ENCODE measurements at places on chromosomes 5 and 9. TPM values are rescaled to one million over a fixed set of nuclear protein-coding genes. Genes with fewer than 3 reads are reported as not detected.

DNA sequence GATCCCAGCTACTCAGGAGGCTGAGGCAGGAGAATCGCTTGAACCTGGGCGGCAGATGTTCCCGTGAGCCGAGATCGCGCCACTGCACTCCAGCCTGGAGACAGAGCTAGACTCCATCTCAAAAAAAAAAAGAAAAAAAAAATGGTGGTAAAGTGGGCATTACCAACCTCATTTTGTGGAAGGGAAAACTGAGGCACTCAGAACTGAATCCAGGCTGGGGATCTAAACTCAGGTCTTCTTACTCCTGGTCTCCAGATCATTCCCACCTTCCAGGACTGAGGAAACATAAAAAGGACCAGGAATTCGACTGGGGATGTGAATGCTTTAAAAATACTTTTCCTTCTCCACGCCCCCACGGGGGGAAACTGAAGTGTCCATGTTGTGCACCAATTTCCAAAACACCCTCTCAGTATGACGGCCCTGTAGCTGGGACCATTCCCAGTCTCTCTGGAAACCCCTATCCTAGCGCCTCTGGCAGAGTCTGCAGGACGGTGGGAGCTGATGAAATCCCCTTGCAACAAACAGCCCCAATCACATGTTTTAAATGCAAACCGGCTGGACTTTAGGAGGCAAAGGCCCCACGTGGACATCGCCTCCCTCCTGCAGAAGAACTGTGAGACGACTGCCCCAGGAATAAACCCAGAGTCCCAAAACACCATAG, 8.9 kb upstream of the AKNA start:
- no peak for DNase-seq

DNA sequence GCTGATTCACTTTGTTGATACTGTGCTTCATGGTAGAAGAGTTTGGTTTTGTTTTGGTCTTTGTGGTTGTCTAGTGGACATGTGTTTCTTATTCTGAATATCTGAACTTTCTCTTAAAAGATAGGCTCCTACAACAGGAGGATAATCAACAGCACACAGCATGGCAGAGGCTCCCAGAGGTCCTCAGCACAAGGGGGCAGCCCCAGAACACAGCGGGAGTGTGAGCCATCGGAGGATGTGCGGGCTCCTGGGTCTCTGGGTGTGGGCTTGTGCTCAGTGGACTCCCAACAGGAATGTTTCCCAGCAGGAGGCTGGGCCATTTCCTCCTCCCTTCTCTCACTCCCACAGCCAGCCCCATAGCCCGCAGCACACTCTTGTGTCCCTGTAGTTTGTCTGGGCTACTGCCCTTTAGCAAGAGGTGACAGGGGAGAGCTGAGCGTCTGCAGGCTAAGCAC, 164.3 kb upstream of the OTULINL start:
- DNase-seq = no peak

GRCh38 chr9:113484258-113484730, 20.8 kb downstream of the RGS3 start:
- peak; percentile 87 for DNase-seq

DNA sequence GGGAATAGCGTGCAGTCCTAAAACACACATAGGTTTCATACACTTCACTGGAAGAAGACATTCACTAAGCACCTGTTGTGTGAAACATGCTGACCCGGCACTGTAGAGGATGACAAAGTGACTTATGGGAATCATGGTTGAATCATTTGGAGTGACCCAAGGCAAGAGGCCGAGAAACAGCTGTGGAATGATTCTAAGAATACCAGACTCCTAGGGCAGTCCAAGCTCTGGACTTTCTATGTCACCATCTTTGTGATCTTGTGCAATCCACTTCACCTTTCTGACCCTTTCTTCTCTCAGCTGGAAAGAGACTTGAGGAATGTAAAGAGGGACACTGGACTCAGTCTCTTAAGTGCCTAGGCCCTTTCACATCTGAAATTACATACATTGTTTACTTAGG, 13.1 kb downstream of the MSANTD3 start:
- DNase-seq = no peak

GRCh38 chr9:2691626-2692025, 25.7 kb upstream of the KCNV2 start:
- DNase-seq = no peak

GRCh38 chr5:19172926-19173470, 815.0 kb downstream of the CDH18 start:
- no peak for DNase-seq

- DNase-seq = peak; percentile 71
Measured at GRCh38 chr9:124285903-124286291, 28.1 kb downstream of the NEK6 start.

GRCh38 chr5:55511010-55511409, 23.8 kb downstream of the PLPP1 start:
- DNase-seq = no peak

DNA sequence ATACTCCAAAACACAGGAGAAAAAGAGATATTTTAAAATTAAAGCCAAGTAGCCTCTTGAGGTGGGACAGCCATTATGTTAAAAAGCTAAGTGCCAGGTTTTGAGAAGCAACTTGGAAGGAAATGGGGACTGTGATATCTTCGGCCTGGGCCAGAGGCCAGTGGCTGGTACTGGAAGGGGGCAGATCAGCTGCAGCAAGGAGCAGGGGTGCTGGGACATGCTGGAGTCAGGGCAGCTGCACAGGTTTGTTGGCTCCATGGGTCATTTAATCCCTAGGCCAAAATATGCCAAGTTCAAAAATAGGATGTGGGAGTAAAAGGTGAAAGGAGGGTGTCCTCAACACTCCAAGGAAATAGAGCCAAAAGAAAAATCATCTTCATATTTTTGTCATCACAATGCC, 30.0 kb downstream of the ADRB2 start:
- peak; percentile 57 for DNase-seq

Gene SPINK1
- total RNA-seq = not detected

Gene LRRC26
- total RNA-seq = not detected

Gene PCDHA10
- 0.05 TPM for total RNA-seq

Gene RASGRF2
- total RNA-seq = 6.4 TPM

All from Right ventricle myocardium superior (tissue), 1 donor.